ENCODE measurements at places on chromosomes 11 and 22. TPM values are rescaled to one million over a fixed set of nuclear protein-coding genes. Genes with fewer than 3 reads are reported as not detected.

Gene UBQLN3
- not detected for total RNA-seq

Gene KRTAP5-2
- total RNA-seq: not detected

GRCh38 chr11:112583261-112583893 is 322.7 kb upstream of the PLET1 start:
- no peak for DNase-seq

Gene MMP3
- total RNA-seq: not detected

- DNase-seq: no peak
Observed at GRCh38 chr11:46348566-46349401, 1.5 kb downstream of the DGKZ start.

Gene MUC6
- not detected for total RNA-seq

Gene OR51B5
- not detected for total RNA-seq

Gene IFITM1
- total RNA-seq: 650 TPM

GRCh38 chr11:121592708-121593107 is 139.9 kb upstream of the SORL1-AS1 start:
- DNase-seq: no peak

DNA sequence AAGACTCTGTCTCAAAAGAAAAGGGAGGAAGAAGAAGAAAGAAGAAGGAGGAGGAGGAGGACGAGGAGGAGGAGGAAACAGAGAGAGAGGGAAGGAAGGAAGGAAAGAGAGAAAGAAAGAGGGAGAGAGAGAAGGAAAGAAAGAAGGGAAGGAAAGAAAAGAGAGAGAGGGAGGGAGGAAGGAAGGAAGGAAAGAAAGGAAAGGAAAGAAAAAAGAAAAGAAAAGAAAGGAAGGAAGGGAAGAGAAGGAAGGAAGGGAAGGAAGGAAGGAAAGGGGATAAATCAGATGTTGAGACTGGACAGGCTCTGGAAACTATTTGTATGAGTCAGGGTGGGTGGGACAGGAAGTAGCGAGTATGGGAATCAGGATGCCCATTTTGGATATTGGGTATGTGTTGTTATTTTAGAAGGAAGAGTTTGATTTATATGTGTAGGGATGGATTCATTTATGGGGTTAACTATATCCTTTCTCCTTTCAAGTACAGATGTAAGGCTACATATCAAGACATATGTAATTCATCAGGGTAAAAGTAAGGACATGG is 6.0 kb upstream of the RPL3 start:
- no peak for DNase-seq

- DNase-seq: peak; percentile 81
Observed at GRCh38 chr22:30212363-30212995, 34.1 kb downstream of the LIF start.

DNA sequence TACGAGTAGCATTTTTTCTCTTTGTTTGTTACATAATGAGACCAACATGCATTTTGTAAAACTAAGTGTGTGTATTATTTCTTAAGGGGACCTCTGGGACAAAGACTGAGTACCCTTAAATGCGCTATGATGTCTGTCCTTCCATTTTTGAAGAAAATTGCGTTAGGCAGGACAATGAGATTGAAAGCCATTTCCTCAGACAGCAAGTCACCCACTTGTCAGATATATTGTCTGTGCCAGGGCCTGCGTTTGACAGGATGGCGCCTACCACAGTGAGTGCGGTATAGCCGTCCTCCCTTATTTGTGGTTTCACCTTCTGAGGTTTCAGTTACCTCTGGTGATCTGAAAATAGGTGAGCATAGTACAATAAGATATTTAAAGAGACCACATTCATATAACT is 2.2 kb downstream of the AP2A2 start:
- DNase-seq: no peak

Gene TBC1D22A
- 87.8 TPM for total RNA-seq

GRCh38 chr22:33684087-33684486 is 236.2 kb downstream of the LARGE1 start:
- no peak for DNase-seq

DNA sequence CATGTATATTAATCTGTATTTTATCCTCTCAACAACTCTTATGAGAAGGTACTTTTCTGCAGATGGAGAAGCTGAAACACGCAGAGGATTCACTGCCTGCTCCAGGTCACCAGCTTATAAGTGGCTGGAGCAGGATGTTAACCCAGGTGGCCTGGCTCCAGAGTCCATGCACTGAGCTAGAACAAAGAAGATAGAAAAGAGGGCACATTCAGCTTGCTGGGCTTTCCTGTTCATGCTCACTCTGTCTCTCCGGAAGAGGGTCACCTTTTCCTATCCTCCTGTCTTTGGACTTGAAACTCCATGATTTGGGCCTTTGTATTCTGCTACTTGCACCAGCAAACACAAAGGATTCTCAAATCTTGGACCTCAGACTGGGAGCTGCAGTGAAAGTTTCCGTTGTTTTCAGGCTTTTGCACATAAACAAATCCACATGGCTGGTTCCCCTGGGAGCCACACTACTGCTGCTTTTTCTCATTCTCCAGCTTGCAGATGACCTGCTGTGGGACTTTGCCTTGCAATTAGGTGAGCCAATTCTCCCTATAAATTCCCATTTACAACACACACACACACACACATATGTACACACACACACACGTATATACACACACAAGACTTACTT is 117.3 kb upstream of the GRK3 start:
- DNase-seq: no peak

DNA sequence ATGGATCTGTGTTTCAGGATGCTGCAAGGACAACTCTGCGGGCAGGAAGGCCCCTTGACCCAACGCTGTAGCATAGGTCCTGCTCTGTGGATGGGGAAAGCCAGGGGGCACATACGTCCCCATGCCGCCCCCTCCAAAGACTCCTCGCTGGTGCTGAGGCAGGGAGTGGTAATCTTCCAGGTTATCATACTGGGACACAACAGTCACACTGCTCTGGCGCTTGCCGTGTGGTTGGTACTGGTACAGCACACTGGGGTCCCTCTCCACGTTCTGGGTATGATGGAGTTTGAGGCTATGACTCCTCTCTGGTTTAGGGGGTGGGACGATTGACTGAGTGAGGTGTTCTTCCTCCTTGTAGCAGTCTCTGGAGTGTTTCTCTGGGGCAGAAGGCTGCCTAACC is 26.2 kb upstream of the TP53AIP1 start:
- DNase-seq: no peak

GRCh38 chr22:23127788-23128187 is 14.0 kb downstream of the RSPH14 start:
- no peak for DNase-seq

Gene RAG2
- total RNA-seq: not detected

GRCh38 chr11:119999220-119999619 is 138.7 kb downstream of the TRIM29 start:
- DNase-seq: no peak

All from ascending aorta (tissue), 2 donors.